ENCODE measurements at places on chromosomes 5 and 9.

DNA sequence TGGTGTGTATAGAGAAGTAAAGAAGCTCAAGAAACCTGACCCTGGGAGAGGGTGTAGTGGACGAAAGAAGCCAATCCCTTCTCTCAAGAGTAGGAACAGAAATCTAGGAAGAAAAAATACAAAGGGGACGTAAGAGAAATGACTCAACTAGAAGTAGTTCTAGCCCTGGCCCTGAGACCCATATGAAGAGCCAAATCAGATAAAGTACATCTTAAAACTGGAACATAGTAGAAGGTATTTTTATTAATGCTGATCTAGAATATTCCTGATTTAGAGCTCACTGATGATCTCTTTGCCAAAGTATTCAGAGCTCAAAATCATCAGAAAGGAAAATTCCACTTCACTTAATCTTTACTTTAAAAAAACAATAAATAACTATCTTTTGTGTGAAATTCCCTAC, 184.8 kb downstream of the MLLT3 start:
- DNase-seq = no peak

- DNase-seq = no peak
Measured at GRCh38 chr5:64462391-64462790, 43.4 kb upstream of the RGS7BP start.

DNA sequence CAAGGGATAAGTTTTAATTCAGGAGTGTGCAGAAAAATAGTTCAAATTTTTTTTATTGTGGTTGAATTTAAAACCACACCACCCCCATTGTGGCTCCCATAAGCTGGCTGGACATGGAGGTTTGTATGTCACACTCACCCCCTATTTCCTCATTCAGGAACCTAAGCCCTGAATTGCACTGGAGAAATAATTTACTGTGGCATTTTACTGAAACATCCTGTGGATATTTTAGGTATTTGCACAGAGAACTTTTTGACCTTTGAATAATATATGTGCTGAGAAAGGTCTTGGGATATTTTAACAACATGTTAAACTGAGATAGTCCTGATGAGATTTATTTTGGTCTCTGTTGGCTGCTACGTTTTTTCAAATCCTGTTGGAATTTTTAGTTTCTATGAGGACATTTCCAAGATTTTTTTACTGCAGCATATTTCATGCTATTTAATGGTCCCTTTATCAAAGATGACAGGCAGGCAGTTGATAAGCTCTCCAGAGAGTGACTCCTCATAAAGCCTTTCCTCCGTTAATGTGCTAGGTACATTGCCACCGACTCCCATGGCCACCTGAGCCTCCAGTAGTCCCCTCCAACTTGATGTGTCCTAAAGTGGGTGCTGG, 51.2 kb upstream of the PALM2AKAP2 start:
- no peak for DNase-seq

- no peak for DNase-seq
Measured at GRCh38 chr9:133998915-133999595, 6.9 kb upstream of the VAV2 start.

DNA sequence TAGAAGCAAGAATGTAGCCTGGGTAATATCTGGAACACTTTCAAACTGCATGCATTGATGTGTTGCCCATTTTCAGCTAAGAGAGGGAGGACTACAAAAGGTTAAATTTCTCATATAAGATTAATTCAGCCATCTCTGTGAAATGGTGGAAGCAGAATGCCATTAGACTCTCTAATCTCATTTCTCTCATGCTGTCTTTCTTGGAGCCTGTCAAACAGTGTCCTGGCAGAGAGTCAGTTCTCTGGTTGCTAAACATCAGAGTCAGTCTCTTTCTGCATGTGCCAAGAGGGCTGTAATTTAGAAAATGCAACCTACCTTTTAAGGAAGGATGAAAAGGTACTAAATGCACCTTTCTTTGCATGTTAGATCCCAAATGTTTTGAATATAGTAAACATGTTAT, 910 bp upstream of the GARNL3 start:
- no peak for DNase-seq

DNA sequence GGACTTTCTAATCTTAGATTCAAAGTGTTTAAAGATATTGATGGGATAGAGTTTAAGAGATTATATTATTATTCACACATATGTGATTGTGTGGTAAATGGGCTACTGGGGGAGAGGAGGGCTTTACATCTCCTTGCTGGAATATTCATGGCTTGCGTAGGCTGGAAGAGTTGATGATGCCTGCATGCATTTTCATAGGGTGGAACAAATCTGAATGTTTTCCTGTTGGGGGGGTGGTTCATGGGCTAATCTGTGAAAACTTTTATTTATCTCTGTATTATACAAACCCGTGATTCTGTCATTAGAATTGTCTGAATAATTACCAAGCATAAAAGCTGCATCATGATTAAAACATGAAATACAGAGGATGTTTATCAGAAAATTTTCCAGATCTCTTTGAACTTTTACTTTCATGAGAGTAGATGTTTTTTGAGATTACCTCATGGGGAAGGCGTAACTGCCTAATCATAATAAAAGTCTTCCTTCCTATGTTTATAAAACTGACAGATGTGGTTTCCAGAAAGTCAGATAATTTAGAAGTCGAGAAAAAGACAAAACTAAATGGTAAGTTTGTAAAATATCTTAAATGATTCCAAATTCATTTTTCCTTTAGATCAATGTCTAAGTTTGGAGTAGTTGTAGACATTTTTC, 1185.4 kb upstream of the SEMA6A start:
- DNase-seq = no peak

DNA sequence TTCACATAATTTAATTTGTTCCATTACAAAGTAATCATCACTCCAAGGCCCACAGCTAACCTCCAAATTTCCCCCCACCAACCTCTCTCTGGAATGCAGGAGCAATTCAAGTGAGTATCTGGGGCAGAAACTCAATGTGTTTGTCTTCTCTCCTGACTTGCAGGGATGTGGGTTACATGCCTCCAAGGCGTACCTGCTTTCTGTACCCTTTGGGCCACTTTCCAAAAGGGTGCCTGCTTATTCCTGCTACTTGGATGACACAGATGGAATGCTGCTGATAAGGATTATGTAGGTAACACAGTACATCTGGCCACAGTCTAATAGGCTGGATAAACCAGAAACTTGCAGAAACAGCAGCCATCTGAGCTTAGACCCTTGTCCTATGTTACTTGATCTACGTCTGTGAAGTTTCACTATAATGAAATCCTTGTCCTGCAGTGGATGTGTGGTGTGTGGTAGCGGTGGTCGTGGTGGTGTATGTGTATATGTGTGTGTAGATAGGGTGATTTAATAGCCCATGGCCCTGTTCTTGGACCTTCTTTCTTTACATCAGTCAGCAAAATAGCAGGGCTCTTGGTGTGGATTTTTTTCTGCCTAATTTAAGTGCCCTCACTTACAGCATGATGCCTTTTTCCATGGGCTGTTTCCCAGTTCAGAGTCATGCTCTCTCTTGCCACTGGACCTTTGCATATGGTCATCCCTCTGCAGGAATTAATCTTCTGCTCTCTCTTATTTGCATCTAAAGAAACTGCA, 175.9 kb downstream of the ZDHHC21 start:
- no peak for DNase-seq

GRCh38 chr5:100838048-100838473, 65.0 kb downstream of the ST8SIA4 start:
- DNase-seq = no peak

Measured in activated CD4-positive, alpha-beta T cell treated with anti-CD3 and anti-CD28 coated beads for 1 hour (primary cell).